ENCODE measurements at places on chromosomes 7 and 10.

- no peak for DNase-seq
Measured at GRCh38 chr7:42400211-42400772, 163.3 kb upstream of the GLI3 start.

GRCh38 chr7:9201928-9202327 lies 768.5 kb downstream of the NXPH1 start:
- DNase-seq = no peak

DNA sequence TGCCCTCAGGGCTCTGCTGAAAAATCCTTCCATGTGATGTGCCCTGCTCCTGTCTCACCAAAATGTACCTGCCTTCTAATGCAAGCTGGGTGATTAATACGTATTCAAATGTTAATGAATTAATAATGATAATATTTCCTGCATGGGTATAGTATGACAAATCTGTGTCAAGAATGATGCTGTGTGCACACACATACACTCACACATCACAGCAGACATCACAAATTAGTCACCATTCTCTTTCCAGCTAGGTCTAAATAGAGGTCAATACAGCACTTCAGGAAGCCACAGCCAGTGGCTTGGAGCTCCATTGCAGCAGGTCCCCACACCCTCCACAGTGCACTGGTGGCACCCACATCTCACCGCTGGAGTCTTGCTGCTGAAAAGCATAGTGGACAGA lies 681.2 kb upstream of the NRP1 start:
- no peak for DNase-seq

- DNase-seq = no peak
Measured at GRCh38 chr7:2092279-2092678, 140.5 kb downstream of the MAD1L1 start.

DNA sequence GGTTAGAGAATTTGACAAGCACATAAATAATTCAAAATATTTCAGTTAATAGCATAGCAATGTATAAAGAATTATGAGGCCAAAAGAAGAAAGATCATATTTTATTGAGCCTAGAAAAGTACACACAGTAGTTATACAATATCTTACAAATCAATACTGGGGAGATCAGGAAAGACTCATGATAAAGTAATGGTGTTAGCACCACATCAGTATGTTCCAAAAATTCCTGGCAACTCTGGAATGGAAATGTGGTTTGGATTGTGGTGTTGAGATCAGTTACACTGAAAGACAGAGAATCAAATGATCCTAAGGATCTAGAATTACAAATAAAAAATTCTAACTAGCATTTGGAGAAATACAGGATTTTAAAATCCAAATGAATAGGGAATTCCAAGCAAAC lies 420.5 kb upstream of the CNTNAP2 start:
- no peak for DNase-seq

GRCh38 chr10:76177936-76178335 lies 746.5 kb downstream of the LRMDA start:
- no peak for DNase-seq

GRCh38 chr10:111885046-111885445 lies 298.5 kb downstream of the GPAM start:
- no peak for DNase-seq

- DNase-seq = no peak
Measured at GRCh38 chr7:81929386-81929785, 159.5 kb upstream of the HGF start.
